ENCODE measurements at places on chromosomes 12 and 14. TPM values are rescaled to one million over a fixed set of nuclear protein-coding genes. Genes with fewer than 3 reads are reported as not detected.

The TMEM233 gene
- total RNA-seq, result 0.18 TPM

DNA sequence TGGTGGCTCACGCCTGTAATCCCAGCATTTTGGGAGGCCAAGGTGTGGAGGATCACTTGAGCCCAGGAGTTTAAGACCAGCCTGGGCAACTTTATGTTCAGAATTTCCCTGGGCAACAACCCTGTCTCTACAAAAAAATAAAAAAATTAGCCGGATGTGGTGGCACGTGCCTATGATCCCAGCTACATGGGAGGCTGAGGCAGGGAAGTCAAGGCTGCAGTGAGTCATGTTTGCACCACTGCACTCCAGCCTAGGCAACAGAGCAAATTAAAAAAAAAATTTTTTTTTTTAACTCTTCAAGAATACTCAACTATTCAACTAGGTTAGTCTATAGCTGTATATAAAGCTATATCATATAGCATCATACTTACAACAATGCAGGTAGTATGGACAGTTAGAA, 113.0 kb downstream of the RALGAPA1 start:
- no peak for DNase-seq

DNA sequence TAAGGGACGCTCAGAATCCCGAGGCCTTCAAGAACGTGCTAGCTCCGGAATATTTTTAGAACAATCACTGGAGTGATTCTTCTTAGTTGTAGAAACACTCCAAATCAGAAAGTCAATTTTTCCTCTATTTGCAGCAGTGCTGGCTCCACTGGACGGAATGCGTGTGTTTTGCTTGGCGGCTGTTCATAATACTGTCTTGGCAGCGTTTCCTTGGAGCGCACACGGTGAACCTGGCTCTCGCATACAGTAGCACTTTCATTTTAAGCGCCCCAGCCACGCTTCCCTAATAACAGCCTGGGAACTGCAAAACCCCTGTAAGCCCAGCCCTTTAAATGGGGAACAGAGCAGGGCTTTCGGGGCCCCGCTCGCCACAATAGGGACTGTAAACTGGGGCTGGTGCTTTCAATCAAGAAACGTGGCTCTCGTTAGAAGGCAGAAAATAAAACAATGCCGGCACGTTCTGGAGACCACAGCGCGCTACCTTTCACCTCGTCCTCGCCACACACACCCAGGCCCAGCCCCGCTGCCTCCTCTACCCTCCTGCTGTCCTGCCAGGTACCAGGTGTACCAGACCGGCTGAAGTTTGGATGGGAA, 79.9 kb downstream of the BCL11B start:
- peak; percentile 71 for DNase-seq

- no peak for DNase-seq
These were observed 155.1 kb downstream of the BTG1 start for GRCh38 chr12:91990525-91990924.

DNA sequence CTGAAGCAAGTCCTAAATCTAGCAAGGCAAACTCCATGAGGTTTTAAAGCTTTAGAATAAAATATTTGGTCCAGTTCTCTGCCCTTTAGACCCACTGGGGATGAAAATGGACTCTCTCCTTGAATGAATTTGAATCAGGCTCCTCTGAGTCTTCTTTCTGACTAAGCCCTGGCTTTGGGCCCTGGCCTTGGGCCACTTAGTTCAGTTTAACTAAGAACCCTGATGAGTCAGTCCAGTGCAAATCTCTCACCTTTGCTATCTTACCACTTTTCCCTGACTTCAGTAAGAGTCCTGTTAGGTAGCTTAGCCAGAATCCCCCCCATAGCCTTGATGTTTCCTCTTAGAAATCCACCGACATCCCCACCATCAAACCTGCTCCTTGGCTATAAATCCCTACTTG, 427.5 kb downstream of the SNAPC1 start:
- DNase-seq, result no peak

- no peak for DNase-seq
These were observed 733 bp upstream of the KLHDC2 start for GRCh38 chr14:49767270-49767570.

- no peak for DNase-seq
These were observed 319.7 kb downstream of the ADGRD1 start for GRCh38 chr12:131273291-131273845.

GRCh38 chr12:77998236-77998786, 167.6 kb downstream of the NAV3 start:
- no peak for DNase-seq
